ENCODE measurements at places on chromosomes 3 and 15. TPM values are rescaled to one million over a fixed set of nuclear protein-coding genes. Genes with fewer than 3 reads are reported as not detected.

ARGFX gene
- not detected for total RNA-seq

CNTN4 gene
- total RNA-seq: 10.6 TPM

GRCh38 chr3:130948929-130949328 is 55.0 kb downstream of the ATP2C1 start:
- H3K27me3 ChIP-seq: no peaks in the 10 kb centered on the region
- no peaks in the 10 kb centered on the region for H3K4me1 ChIP-seq
- no peak overlapping the region for H3K4me3 ChIP-seq

GRCh38 chr15:35874260-35874905 is 328.4 kb upstream of the DPH6 start:
- no peak overlapping the region for H3K4me3 ChIP-seq
- H3K27ac ChIP-seq: no peak overlapping the region
- DNase-seq: no peak
- peaks cover 16% of the 10 kb centered on the region for H3K4me1 ChIP-seq
- no peaks in the 10 kb centered on the region for H3K27me3 ChIP-seq
- no peaks in the 10 kb centered on the region for H3K36me3 ChIP-seq

- DNase-seq: no peak
- no peaks in the 10 kb centered on the region for H3K36me3 ChIP-seq
- H3K4me3 ChIP-seq: no peak overlapping the region
- H3K4me1 ChIP-seq: no peaks in the 10 kb centered on the region
- H3K27me3 ChIP-seq: no peaks in the 10 kb centered on the region
Measured at GRCh38 chr3:127834771-127835170, 12.5 kb upstream of the MGLL start.

DNA sequence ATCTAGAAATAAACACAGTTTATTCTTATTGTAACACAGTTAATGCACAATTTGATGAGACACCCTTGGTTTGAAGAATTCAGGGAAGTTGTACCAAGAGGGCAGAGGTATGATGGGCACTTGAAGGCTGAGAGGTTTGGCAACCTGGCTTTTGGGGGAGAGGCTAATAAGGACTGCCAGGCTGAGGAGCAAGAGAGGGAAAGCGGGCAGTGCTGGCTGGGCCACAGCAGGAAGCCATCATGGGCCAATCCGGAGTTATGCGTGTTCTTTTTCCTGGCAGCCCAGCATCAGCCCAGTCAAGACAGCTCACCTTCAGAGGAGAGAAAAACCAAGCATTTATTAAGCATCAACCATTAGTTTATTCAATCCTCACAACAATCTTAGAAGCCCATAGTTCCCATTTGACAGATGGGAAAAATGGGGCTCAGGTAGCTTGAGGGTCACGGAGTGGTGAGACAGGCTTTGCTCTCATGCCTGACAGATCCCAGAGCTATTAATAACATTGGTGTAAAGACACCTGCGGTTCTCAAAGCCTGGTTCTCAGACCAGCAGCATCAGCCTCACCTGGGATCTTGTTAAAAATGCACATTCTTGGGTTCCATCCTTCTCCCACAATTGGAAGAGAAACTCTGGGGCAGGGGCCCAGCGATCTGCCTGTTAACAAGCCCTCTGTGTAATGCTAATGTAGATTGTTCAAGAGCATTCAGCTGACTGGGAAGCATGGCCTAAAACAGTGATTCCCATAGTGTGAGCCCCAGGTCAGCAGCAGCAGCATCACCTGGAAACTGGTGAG is 183.7 kb downstream of the NTRK3 start:
- H3K27me3 ChIP-seq: no peaks in the 10 kb centered on the region
- no peaks in the 10 kb centered on the region for H3K36me3 ChIP-seq
- no peak overlapping the region for H3K27ac ChIP-seq
- H3K4me3 ChIP-seq: no peak overlapping the region

DNA sequence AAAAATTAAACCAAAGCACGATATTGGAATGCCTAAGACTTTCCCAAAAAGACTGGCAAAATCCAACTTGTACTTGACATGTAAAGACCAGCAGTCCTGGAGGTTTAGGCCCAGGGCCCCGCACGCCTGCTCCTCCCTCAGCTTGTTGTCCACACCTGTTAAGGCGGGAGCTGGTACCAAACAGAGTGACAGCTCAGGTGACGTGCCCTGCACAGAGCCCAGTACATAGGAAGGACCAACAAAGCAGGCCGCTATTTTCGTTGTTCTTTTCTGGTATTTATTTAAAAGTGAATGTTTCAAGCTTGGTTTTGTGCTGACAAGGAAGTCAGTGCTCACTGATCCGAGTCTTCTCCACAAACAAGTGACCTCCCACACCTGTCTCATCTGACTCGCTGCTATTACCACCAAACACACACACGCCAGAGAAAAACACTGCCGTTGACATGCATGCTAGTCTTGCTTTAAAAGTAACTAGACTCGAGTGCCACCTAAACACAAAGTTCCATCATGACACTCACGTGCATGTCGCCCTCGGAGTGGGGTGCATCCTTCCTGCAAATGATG is 50.2 kb downstream of the HERC2 start:
- DNase-seq: no peak
- H3K4me3 ChIP-seq: no peak overlapping the region
- no peak overlapping the region for H3K27ac ChIP-seq
- peaks cover 70% of the 10 kb centered on the region for H3K36me3 ChIP-seq
- no peaks in the 10 kb centered on the region for H3K4me1 ChIP-seq

- H3K4me1 ChIP-seq: no peaks in the 10 kb centered on the region
- H3K36me3 ChIP-seq: peaks cover 24% of the 10 kb centered on the region
- H3K4me3 ChIP-seq: no peak overlapping the region
- H3K27ac ChIP-seq: no peak overlapping the region
- no peaks in the 10 kb centered on the region for H3K27me3 ChIP-seq
Measured at GRCh38 chr15:57273402-57273801, 102.9 kb upstream of the CGNL1 start.

GRCh38 chr3:98772022-98772421 is 8.9 kb downstream of the ST3GAL6 start:
- no peak overlapping the region for H3K27ac ChIP-seq
- no peaks in the 10 kb centered on the region for H3K27me3 ChIP-seq
- no peak for DNase-seq
- peaks cover 3% of the 10 kb centered on the region for H3K36me3 ChIP-seq
- peaks cover 15% of the 10 kb centered on the region for H3K4me1 ChIP-seq
